ENCODE measurements at places on chromosomes 7 and 10.
A peak's percentile ranks its signal among the peaks of the same experiment; 100 is the strongest.

DNA sequence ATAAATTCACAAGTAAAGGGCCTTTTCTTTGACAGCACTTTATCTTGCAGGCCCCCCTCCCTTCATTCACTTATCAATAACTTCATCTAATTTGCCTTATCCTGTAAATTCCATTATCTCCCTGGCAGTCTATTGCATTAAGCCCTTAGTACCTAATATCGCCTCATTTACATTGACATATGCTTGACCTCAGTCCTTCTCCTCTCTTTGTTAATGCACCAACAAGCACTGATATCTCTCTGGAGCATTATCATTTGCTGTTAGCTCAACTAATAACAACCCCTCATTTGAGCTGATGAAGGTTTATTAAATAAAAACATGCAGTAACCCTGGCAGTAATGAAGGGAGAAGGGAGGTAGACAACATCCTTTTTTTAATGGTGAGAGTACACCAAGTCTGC, 46.8 kb downstream of the EXOC4 start:
- no peak for DNase-seq

DNA sequence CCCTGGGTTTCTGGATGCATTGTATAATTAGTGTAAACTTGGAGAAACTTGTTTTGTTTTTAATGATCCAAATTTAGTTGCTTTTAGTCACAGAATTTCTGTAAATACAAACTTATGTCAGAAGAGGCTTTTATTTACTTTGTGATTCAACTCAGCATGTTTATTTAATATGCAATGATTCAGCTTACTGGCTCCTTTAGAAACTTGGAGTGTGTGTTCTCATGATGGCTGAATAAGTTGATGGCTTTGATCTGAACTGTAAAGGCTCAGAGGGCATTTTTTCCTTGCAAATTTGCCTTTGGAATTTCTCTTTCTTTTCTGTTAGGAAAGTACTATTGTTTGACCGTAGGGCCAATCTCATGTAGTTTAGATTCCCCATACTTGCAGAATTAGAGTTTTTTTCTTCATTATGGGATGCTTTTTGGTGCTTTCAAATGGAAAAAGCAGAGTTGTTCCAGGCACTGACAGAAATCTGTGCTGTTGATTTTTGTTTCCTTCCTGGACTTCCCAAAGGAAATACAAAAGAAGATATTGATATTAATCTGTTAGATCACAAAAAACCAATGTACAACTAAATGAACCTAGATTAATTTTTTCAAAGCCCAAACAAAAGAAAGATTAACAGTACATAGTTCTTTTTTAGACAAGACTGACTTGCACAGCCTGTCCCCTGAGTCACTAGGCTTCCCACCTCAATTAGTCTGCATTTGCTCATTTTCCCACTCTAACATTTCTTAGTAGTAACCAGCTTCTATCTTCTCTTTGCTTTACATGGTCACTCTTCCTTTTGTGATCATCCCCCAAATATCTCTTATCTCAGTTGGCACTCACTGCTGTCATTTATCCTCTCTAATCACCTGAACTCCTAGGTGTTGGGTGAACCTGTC, 96.8 kb upstream of the AGR3 start:
- no peak for DNase-seq

- DNase-seq, result no peak
Measured at GRCh38 chr10:110798340-110798739, 73.4 kb upstream of the PDCD4 start.

DNA sequence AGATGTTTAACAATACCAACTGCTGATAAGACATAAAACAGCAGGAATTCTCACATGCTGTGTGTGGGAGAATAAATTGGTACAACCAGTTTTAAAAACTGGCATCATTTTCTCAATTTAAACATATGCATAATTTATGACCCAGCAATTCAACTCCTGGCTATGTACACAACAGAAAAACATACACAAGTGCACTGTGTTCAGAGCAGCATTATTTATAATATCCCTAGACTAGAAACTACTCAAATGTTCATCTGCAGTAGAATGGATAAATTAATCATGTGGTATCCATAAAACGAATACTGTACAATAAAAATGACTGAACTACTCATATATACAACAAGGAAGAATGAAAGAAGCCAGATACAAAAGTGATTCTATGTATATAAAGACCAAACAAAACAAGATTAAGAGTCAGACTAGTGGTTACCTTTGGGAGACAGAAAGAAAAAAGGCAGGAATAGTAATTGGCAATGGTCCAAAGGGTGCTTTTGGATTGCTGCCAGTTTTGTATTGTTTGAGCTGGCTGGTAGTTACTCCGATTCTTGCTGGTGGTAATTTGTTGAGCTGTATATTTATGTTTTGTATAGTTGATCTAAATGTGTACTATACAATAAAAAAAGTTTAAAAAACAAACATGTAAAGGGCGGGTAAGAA, 306.0 kb downstream of the TFEC start:
- DNase-seq, result no peak

GRCh38 chr7:13188236-13188805, 500.9 kb downstream of the ARL4A start:
- DNase-seq, result no peak

DNA sequence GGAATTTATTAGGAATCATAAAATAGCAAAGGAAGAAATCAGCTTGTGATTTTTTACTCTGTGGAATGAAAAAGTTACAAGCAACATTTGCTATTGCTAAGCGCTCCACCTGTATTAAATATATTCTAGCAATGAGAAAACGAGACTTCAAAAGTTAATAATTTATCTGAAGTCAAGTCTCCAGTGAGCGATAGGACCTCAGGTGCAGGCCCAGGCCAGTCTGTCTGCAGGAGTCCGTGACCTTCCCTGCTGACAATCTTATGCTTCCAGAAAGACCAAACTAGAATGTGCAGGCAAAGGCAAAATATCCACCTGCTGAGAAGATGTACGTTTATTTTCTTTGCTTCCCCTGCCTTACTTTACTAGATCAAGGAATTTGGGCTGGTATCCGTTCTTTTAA, 22.7 kb downstream of the MRC1 start:
- DNase-seq, result no peak

DNA sequence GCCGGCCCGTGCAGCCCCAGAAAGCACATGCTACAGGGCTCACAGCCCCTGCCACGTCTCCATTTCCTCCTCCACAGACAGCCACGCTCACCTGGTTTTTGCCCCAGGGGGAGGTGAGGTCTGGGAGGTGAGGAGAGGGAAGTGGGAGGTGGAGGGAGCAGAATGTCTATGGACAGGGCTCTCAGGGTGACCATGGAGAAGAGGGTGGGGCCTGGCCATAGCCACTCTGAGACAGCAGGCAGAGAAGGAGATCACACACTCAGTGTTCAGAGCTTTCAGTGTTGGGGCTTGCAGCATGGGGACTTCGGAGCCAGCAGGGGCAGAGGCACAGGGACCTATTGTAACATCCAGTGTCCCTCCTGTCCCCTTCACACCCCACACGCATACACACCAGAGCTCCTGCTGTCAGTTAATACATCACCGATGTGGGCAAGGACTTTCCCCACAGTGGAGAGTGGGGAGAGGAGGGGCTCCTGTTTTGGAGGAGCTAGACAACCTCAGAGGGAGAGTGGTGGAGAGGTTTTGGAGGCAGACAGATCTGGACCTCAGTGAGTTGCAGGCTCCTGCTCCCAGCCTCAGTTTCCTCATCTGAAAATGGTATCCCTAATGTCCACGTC, 14.4 kb downstream of the WDFY4 start:
- DNase-seq, result no peak

DNA sequence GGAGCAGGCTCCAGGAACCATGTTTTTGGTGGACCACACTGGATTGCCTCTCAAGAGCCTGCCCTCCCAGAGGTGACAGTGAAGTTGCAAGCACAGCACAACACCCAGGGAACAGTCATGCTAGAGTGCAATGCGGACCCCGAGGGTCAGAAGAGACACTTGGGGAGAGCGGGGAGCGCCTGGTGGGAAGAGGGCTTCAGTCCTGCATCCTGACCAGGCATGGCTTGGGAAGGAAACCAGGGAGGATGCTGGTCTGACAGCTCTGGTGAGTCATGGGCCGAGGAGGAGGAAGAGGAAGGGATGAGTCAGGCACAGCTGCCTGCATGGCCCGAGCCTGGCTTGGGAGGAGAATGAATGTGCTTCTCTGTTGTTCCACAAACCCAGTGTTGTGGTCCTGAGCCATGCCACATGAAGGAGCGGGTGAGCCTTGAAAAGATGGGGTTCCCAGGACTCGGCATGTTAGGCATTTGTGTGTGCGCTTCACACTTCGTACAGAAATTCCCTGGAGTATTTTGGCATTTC, 29.5 kb upstream of the ANKRD2 start:
- peak; percentile 87 for DNase-seq

DNA sequence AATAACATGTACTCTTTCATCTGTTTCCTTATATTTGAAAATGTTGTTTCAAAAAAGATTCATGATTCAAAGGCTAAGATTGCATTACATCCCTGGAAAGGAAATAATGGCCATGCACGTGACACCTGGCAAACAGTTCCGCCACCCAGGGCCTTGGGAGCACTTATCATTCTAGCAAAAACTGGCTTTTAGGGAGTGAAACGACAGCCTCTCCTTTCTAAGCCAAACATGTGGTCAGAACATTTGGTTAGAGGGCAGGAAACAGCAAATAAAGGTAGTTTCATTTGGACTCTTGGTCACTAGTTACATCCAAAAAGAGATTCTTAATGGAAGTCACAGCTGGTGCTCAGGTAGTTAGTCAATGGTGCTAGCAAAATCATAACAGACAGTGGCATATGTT, 83.5 kb downstream of the FAS start:
- no peak for DNase-seq

DNA sequence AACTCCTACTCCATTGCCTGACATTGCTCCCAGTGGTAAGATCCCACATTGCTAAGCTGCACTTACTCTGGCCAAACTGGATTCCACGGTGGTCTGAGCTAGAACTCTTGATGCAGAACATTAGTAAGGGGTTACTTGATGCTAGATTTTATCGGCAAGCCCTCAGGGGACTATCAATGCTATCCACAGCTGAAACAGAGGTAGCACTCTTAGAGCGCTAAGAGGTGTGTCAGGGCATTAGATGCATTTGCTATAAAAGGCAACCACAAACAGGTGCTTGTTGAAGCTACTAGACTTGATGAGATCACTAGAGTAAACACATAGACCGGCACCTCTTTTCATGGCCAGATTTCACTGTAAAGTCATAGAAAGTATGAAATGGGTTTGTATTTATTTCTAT, 116.3 kb downstream of the MDFIC start:
- DNase-seq, result no peak

GRCh38 chr10:114724716-114725106, 66.6 kb upstream of the ABLIM1 start:
- no peak for DNase-seq

DNA sequence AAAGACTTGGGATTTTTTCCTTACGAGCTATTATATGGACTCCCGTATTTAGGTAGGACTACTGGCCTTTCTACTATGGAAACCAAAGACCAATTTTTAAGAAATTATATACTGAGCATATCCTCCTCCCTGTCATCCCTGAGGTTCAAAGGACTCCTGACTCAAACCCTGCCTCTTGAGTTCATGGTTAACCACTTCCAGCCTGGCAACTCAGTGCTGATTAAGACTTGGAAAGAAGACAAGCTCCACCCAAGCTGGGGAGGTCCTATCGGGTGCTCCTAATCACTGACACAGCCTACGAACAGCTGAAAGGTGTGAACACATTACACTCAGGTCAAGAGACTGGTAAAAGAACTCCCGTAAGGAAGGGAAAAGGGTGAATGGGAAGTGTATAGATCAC, 66.8 kb downstream of the LYZL2 start:
- no peak for DNase-seq

DNA sequence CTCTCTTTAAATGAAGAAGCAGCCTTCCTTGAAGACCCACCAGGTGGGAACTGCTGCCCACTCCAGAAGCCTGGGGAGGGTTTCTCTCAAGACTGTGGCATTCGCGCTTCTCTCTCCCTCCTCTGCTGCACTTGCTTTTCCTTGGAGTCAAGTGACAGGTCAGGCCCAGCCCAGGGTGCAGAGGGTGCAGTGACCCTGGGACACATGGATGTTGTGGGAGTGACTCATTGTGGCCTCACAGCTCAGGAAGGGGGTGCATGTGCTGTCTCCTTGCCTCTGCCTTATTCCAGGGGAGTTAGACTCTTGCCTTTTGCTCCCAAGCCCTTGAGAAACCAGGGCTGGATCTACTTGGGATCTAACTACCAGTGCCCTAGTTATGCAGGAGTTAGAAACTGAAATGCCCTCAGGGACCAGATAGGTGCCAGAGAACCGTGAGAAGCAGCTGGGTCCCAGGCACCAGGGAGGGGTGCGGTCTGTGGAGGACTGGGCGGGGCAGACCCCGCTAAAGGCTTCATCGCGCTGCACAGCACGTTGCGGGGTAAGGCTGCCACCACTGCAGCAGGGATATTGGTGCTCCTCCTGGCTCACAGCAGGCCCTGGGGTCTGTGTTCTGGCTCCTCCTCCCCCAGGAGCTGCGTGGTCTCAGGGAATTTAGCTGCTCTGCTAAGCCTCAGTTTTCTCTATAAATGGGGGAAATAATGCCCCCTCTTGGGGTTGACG, 11.4 kb downstream of the FAM241B start:
- no peak for DNase-seq

DNA sequence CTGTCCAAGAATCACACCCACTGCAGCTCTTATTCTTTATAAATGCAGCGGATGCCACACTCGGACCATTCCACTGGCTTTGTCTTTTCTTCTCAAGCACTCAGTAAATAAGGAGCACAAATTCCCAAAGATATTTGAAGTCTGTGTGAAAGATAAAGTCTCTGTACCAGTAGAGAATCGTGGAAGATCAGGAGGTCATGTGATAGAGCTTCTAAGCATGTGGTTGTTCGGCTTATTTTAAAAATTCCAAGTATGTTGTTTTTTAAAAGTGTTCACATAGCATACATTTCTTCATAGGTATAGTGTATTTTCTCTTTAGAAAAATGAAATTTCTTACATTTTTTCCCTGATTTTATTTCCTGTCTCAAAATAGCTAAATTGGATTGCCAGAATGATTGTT, 75.8 kb downstream of the NOC3L start:
- DNase-seq, result no peak

- no peak for DNase-seq
Measured at GRCh38 chr7:98278936-98279335, 2.5 kb upstream of the BRI3 start.

- no peak for DNase-seq
Measured at GRCh38 chr10:48495282-48496045, 109.4 kb downstream of the ARHGAP22 start.

DNA sequence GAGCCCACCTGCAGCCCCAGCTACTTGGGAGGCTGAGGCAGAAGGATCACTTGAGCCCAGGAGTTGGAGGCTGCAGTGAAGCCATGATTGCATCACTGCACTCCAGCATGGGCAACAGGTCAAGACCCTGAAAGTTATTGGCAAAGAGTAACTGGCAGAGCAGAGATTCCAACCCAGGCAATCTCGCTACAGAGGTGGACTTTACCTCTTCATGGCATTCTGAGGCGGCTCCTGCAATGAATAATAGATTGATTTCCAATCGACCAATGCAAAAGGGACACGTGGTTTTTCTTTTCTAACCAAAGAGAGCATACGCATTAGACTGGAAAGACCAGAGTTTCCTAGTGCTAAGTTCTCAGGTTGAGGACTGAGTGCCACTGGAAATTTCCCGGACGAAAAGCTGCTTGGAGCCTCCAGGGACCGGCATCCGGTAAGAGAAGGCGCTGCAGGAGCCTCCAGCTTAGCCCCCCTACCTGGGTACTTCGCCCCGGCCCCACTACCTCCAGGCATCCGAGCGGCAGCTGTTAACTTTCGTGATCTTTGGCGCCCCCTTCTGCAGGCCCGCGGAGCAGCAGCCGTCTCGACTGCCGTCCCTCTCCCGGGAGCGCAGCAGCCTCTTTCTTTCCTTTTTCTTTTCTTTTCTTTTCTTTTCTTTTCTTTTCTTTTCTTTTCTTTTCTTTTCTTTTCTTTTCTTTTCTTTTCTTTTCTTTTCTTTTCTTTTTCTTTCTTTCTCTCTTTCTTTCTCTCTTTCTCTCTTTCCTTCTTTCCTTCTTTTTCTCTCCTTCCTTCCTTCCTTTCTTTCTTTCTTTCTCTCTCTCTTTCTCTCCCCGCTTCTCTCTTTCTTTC, 4.1 kb downstream of the MBLAC1 start:
- peak; percentile 36 for DNase-seq
